ENCODE measurements at places on chromosomes 4 and X.

DNA sequence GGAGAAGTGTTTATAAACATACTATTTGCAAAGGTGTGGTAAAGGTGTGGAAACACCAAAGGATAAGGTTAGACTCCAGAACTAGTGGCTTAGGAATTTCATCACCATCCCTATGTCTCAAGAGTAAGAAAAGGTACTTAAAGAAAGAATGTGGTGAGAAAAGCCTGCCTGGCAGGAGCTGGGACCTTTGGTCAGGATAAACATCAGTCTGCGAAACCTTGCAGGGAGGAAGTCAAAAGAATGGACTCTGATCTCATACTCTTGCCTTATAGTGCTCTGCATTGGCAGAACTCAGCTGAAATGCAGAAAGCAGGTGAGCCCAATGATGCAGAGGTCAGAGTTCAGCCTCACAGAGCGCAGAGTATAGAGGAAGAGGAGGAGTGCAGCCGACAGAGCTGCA lies 97.2 kb upstream of the NR3C2 start:
- DNase-seq = no peak

DNA sequence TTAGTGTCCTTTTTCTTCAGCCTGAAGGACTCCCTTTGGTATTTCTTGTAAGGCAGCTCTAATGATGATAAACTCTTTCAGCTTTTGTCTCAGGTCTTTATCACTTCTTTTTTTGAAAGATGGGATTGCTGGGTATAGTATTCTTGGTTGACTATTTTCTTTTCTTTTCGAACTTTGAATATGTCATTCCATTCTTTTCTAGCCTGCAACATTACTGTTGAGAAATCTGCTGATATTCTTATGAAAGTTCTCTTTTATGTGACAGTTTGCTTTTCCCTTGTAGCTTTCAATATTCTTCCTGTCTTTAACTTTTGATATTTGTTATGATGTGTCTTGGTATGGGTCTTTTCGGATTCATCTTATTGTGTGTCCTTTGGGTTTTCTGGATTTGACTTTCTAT lies 107.6 kb upstream of the SRD5A3 start:
- DNase-seq = no peak

DNA sequence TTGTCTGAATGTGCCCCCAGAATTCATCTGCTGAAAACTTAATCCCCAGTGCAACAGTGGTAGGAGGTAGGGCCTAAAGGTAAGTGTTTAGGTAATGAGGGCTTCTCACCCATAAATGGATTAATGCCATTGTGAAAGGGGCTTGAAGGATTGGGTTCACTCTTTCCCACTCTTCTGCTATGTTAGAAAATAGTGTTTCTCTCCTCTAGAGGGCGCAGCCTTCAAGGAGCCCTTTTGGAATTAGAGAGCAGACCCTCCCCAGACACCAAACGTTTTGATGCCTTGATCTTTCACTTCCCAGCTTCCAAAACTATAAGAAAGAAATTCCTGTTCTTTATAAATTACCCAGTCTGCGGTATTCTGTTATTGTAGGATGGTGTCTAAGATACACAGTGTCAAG lies 706.4 kb downstream of the SMARCA1 start:
- DNase-seq = no peak

GRCh38 chr4:2534904-2535375 lies 1.5 kb upstream of the FAM193A start:
- DNase-seq = no peak

- DNase-seq = no peak
Measured at GRCh38 chr4:158836002-158836369, 67.2 kb downstream of the FNIP2 start.

- DNase-seq = no peak
Measured at GRCh38 chrX:2410279-2411020, 90.3 kb downstream of the DHRSX start.

DNA sequence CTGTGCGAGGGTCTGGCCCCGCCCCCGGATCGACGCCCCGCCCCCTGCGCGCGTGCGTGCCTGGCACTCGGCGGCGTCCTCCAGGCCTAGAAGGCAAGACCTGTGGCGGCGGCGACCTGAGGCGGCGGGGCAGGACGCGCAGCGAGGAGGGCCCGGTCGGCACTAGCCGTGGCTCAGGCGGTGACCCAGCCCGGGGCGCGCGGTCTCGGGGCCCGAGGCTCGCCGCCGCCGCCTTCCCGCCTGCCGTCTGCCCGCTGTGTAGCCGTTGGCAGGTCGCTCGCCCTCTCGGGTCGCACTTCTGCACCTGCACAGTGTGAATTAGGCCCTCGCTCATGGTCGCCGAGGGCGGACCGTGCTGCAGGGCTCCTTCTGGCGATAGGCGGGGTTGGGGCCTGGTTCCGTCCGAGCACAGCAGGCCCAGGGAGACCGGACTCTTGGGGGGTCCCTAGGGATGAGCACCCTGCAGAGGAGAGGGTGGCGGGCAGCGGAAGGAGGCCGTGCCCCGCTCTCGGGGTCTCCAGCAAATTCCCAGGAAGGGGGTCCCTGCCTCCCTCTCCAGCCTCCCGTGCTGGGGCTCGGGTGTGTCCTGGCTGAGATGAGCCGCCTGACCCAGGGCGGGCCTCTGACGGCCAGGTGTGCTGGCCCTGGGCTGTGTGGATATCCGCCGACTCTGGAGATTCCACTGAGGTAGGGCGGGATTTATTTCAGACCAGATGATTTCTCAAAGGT lies 557 bp upstream of the FAM53A start:
- DNase-seq = peak; percentile 74

DNA sequence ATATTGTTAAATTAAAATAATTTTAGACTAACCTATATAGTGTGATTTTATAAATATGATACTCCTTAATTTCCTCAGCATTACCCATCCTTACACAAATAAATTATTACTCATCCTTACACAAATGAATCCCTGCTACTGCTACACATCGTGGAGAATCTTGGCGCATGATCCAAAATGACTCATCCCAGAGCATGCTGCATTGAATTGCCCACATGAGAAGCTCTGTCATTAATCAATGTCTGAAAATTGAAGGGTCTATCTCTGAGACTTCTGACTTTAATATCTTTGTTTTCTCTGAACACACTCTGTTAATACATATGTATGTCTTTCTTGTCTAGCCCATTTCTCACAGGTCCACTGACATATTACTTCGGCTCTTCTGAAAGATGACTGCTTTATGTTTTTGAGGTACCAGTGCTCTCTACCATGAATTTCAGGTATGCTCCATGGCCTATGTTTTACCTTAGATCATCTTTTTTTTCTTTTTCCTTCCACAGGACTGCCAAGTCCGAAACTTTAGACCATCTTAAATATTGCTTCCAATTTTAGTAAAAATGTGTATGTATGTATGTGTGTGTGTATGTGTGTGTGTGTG lies 15.7 kb upstream of the DUSP21 start:
- DNase-seq = no peak

DNA sequence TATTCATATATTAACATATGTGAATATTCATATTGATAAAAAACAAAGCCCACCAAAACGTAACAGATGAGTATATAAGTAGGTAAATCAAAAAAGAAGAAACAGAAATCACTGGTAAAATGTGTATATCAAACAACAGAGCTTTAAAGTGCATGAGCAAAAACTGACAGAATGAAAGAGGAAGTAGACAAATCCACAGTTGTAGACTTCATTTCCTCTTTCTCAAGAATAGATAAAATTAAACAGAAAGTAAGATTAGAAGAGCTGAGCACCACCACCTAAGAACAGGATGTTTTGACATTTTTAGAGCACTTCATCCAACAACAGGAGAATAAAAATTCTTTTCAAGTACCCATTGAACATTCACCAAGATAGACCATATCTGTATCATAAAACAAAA lies 64.6 kb downstream of the CNKSR2 start:
- DNase-seq = no peak

DNA sequence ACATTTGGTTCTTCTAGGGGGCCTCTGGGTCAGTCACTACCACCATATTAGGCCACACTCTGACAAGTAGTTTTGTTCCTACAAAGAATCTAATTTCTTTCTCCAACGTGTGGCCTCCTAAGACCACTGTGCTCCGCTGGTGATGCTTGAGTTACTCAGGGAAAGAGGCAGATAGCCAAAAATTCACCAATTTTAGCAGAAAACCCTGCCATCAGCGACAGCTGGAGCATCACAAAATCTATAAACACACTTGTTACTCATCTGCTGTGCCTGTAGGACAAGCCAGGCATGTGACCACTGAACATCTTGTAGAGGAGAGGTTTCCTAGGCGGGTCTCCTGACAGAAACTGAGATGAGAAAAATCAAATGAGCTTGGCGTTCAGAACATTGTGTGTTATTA lies 105.4 kb downstream of the SYNPO2 start:
- DNase-seq = no peak

GRCh38 chrX:48530736-48531135 lies 8.8 kb upstream of the TBC1D25 start:
- DNase-seq = no peak

DNA sequence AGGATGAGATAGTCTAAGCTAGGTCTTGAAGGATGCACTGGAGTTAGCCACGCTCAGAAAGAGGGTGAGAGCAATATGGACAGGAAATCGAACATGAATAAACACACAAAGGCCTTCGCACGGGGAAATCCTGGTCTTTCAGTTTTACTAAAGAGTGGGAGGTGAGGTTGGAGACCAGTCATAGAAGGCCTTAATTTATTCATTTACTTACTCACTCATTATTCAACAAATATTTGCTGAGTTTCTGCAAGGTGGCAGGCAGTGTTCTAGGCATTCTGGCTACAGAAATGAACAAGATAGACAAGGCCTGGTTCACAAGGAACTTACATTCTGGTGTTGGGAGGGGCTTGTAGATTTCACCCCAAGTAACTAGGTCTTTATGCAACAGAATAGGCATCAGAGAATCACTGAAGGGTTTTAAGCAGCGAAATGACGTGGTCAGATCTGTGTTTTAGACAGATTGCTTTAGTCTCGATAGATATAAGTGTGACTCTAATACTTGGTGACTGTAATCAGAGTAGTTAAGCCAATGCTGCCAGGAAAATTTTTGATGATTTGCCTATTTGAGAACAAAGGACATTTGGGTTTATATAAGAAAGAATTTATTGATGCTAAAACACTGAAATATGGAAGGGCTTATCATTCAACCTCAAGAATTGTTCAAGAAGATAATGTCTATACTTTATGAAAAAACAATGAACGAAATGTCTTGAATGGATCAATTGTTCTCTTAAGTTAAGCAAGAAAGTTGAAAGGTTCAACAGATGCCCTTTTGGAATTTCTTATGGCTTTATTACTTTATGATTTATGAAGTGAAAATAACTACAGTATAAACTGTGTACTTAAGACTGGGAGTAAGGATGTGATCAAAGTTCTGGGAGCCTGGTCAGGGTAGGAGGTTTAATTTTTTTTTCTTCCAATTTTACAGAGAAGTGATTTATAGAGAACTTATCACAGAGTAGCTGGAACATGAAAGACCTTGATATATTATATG lies 184.4 kb upstream of the CASK start:
- no peak for DNase-seq

GRCh38 chrX:27995611-27996010 lies 14.4 kb upstream of the DCAF8L1 start:
- no peak for DNase-seq

DNA sequence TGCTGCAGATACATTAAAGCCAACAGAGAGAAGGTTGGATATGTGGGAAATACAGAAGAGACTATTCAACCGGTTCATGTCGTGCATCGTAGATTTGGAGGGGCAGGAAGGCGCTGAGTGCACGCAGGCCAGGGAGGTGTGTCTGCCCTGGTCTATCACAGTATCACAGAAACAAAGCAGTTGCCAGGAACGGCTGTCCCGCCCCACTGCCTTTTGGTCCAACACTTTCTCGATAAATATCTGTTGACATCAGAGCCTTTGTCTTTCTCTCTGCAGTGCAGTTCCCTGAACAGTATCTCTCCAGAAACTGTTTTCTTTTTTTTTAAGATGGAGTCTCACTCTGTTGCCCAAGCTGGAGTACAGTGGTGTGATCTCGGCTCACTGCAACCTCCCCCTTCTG lies 151.1 kb upstream of the BCOR start:
- DNase-seq = no peak

GRCh38 chr4:172813359-172813923 lies 355.2 kb upstream of the GALNT7 start:
- DNase-seq = no peak

GRCh38 chr4:145709336-145709735 lies 29.4 kb downstream of the C4orf51 start:
- no peak for DNase-seq

- DNase-seq = no peak
Measured at GRCh38 chr4:10704430-10704810, 19.9 kb upstream of the CLNK start.

- DNase-seq = no peak
Measured at GRCh38 chrX:46582966-46583365, 9.4 kb downstream of the CHST7 start.

DNA sequence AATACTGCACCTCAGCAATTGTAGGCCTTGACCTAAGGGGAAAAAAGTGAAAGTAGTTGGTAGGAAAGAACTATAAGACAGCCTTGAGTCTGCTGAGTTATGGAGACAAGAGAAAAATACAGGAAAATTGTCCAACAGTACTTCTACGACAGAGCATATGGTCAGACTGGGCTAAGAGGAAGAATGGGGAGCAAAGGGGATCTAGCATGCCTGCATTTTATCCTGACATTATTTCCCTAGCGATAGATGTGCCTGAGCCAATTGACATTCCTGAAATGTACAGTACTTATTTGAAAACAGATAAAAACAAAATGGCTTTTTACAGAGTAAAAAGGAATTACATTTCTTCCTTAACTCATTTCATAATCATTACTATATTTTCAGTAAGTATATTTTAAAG lies 22.2 kb downstream of the GUCY1A1 start:
- DNase-seq = no peak

DNA sequence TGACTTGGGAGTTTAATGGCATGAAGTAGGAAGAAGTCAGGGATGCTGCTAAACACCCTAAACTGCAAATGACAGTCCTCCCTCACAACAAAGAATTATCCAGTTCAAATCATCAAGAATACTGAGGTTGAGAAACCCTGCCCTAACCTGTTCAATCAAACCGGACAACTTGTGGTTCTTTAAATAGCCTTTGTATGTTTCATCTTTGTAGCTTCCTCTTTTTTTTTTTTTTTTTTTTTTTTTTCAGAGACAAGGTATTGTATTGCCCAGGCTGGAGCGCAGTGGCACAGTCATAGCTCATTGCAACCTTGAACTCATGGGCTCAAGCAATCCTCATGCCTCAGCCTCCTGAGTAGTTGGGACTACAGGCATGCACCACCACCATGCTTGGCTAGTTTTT lies 52.5 kb upstream of the TTC29 start:
- no peak for DNase-seq

DNA sequence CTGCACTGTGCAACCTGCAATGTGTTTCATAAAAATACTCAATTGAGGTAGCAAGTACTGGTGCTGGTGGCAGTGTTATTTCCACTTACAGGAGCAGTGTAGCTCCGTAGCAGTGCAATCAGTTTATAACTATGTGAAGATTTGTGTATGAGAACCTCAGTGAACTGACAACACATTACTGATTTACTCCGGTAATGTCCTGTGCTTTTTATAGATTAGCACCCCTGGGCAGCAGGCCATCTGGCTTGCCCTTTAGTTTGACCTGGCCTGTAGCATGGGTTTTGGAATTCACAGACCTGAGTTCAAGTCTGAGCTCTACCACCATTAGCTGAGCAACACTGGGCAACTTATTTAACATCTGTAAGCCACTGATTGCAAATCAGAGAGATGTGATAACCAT lies 78.6 kb upstream of the GBA3 start:
- DNase-seq = no peak

GRCh38 chr4:177391953-177392352 lies 50.3 kb downstream of the AGA start:
- no peak for DNase-seq

- no peak for DNase-seq
Measured at GRCh38 chrX:23779025-23779424, 3.9 kb upstream of the SAT1 start.

- no peak for DNase-seq
Measured at GRCh38 chrX:82648062-82648461, 860.0 kb upstream of the POU3F4 start.
